ENCODE measurements at places on chromosomes 12 and 14. TPM values are rescaled to one million over a fixed set of nuclear protein-coding genes. Genes with fewer than 3 reads are reported as not detected.

Gene SLC16A7
- 5.0 TPM for polyA plus RNA-seq

Gene ZBTB42
- polyA plus RNA-seq: 3.9 TPM

Gene PARP11
- polyA plus RNA-seq: 15.3 TPM

Gene TSPAN9
- polyA plus RNA-seq: 79.9 TPM

Gene GARIN6
- not detected for polyA plus RNA-seq

Gene AMDHD1
- 0.33 TPM for polyA plus RNA-seq

Gene TSPAN11
- polyA plus RNA-seq: 6.1 TPM

Gene RNASE11
- polyA plus RNA-seq: not detected

Gene BDKRB2
- polyA plus RNA-seq: 3.3 TPM

Gene GPX2
- polyA plus RNA-seq: 0.22 TPM

Gene GPR68
- polyA plus RNA-seq: 3.2 TPM

Gene INHBE
- polyA plus RNA-seq: 0.36 TPM

Gene ATP5MC2
- 596 TPM for polyA plus RNA-seq

Gene GLIPR1
- polyA plus RNA-seq: 21.1 TPM
